ENCODE measurements at places on chromosomes 7 and 10. TPM values are rescaled to one million over a fixed set of nuclear protein-coding genes. Genes with fewer than 3 reads are reported as not detected.
A peak's percentile ranks its signal among the peaks of the same experiment; 100 is the strongest.

DNA sequence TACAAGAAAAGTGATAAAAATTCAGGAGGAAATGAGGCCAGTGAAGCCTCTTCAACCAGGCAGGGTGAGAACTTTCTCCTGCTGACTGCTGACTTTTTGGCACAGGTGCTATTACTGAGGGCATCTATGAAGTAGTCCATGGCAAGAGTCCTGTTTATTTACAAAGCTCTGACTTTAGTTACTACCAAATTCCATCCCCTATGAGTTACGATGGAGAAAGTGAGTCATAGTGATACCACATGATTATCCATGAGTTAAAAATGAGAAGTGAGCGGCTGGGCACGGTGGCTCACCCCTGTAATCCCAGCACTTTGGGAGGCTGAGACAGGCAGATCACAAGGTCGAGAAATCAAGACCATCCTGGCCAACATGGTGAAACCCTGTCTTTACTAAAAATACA is 19.9 kb downstream of the CCDC3 start:
- peak; percentile 36 for DNase-seq
- H3K27me3 ChIP-seq: no peaks in the 10 kb centered on the region
- H3K36me3 ChIP-seq: no peaks in the 10 kb centered on the region
- no peaks in the 10 kb centered on the region for H3K4me1 ChIP-seq

DNA sequence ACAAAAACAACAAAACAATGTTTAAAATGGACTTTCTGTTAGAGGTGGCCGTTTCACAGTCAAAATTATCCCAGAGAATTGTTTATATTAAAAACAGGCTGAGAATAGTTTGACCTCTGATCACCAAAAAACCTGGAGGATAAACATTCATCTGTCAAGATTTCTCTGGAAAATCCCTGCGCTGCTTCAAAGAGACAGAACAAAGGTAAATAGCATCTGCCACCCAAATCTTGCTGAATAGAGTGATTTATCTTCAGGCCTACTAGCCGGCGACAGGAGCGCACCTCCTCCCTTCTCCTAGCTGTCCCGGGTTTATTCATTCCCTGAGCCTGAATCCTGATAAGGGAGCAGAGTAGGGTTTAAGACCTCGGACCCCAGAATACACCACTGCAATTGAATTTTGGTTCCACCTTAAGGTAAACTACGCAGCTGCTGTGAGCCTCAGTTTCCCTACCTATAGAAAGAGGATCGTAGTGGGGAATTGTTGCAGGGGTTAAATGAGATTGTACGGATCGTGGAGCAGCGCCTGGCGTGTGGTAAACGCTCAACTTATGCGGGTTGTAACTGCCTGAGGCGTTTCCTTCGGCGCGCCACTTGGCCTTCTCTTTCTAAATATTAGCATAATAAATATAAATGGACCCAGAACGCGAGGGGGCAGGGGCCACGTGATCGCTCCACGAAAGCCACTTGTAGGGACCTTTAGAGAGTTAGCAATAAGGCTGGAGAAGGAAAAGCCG is 498 bp upstream of the ST7 start:
- no peaks in the 10 kb centered on the region for H3K27me3 ChIP-seq
- peak overlapping the region; percentile 90 for H3K27ac ChIP-seq
- H3K4me1 ChIP-seq: no peaks in the 10 kb centered on the region

DNA sequence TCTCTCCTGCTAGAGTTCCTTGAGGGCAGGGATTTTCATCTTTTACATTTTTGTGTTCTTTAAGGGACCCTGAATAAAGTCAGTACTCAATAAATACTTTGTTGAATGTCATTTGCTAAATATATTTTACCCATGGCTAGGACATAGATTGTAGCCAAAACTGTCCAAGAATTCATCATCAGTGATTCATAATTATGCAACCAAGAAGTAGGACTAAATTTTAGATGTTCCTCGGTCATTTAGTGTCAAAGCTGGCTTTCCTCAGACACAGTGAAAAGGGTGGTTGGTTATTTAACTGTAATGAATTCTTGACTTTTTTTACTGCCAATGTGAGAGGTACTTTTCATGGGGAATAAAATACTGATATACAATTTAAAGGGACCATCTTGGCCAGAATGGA is 3.3 kb downstream of the NUDT13 start:
- H3K4me1 ChIP-seq: peaks cover 6% of the 10 kb centered on the region
- peak; percentile 44 for DNase-seq
- no peaks in the 10 kb centered on the region for H3K36me3 ChIP-seq

Gene NDUFB2
- total RNA-seq: 44.9 TPM

Gene CPA2
- under 0.01 TPM for total RNA-seq

Measured in fibroblast of lung (primary cell).